Chondrocyte (in vitro differentiated cells): ENCODE measurements at places on chromosomes 3 and 15. TPM values are rescaled to one million over a fixed set of nuclear protein-coding genes. Genes with fewer than 3 reads are reported as not detected.

DNA sequence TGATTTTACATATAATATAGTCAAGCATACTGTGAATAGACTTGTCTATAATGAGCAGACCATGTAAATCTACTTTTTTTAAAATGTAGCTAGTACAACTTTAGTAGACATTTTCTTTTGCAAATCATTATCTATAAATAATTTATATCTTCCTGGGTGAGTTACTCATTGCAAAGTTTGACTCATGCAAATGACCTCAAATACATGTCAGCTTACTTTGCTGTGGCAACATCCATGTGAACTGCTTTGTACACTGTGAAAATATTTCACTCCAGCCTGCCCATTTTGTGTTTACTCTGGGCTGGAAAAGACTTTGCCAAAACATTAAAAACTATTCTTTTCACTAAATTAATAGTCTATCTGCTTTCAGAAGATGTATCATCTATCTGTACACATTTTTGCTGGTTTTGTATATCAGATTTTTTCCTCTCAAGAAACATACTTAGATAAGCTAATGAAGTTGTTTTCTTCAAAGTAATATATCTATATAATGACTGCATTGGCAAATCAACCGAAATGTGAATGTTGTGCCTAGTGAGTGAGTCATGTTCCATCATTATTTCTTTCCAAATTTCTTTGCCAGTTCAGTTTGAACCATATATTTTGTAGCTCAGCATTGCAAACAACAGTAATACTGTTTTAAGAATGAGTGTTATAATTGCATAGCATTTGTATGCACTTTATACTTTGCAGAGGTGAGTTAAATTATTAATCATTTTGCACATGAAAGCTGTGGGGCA is 26.5 kb downstream of the IGSF10 start:
- no peak for DNase-seq
- H3K27me3 ChIP-seq: no peaks in the 10 kb centered on the region
- no peak overlapping the region for H3K4me3 ChIP-seq

- H3K27ac ChIP-seq: peak overlapping the region; percentile 90
- peak overlapping the region; percentile 4 for H3K4me3 ChIP-seq
- H3K4me1 ChIP-seq: peaks cover 85% of the 10 kb centered on the region
These were observed 11.5 kb downstream of the CCDC80 start for GRCh38 chr3:112629425-112629824.

Gene LEKR1
- 0.45 to 0.59 TPM in 2 of 3 replicates, not detected in the other for total RNA-seq

DNA sequence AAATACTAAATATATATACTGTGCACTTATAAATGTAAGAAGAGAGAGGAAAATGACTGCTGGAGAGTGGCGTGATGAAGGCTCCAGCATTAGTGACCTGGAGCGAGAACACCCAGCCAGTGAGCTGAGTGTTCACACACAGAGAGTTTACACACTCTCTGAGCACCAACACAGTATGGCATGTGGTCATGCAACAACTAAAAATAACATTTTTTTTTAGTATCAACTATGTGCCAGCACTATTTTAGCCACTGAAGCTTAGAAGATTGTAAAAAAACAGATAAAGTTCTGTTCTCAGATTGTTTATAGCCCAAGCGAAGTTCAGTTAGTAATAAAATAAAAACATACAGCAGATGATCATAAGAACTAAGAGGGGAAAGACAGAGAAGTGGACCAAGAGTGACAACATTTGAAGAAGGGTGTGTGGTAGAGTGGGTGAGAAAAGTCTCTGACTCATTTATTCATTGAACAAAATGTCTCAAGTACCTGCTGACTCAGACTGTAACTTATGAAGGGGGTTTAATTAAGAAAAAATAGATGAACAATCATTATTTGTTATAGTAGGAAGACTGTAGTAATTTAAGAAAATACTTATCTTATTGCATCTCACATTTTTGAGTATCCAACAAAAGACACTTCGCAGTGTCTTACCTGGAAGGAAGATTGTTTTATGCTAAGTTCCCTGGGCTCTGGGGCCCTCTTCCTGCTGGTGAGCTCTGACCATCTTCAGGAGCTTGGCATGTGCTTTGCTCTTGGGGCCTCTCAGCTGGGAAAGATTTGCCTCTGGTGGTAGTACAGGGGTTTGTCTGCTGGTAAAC is 43.8 kb downstream of the GAP43 start:
- H3K4me3 ChIP-seq: no peak overlapping the region
- no peak for DNase-seq
- peak overlapping the region; percentile 83 for H3K27ac ChIP-seq
- no peaks in the 10 kb centered on the region for H3K36me3 ChIP-seq

Gene GUCA1C
- total RNA-seq: not detected in 3 replicates

- peaks cover 3% of the 10 kb centered on the region for H3K27me3 ChIP-seq
- no peaks in the 10 kb centered on the region for H3K36me3 ChIP-seq
- no peak overlapping the region for H3K27ac ChIP-seq
- no peak for DNase-seq
- H3K4me3 ChIP-seq: no peak overlapping the region
These were observed 22.8 kb downstream of the ZPLD1 start for GRCh38 chr3:102457644-102458043.

DNA sequence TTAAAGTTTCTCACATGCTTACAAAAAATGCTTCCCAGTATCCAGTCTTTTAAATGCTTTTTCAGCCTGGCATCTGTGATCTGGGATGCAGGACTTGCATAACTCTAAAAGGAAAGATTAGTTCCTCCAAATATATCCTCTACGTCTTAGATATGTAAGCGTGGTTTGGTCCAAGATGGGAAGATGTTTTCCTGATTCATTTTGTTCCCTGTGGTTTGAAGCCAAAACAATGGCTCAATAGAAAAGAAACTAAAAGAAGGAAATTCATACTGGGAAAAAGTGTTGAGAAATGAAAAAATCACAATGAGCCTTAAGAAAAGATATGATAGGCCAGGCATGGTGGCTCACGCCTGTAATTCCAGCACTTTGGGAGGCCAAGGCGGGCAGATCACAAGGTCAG is 1002.8 kb downstream of the NAALADL2 start:
- no peaks in the 10 kb centered on the region for H3K27me3 ChIP-seq
- H3K4me3 ChIP-seq: no peak overlapping the region
- DNase-seq: no peak
- H3K36me3 ChIP-seq: no peaks in the 10 kb centered on the region
- no peaks in the 10 kb centered on the region for H3K4me1 ChIP-seq

DNA sequence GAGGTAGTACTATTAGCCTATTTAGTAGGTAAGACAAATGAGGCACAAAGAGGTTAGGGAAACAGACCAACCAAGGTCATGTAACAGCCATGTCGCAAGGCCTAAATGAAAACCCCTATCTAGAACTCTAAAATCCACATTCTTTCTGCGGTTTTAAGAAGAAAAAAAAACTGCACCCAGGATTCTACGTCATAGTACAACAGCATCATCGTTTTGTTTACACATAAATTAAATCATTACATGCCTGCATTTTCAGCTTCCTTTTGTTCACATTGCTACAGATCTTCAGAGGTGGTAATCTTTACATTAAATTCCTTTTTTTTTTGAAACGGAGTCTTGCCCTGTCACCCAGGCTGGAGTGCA is 548 bp upstream of the PSMD6 start:
- DNase-seq: no peak
- H3K4me3 ChIP-seq: peak overlapping the region; percentile 86
- H3K27me3 ChIP-seq: peaks cover under 1% of the 10 kb centered on the region
- peak overlapping the region; percentile 65 for H3K27ac ChIP-seq

- H3K36me3 ChIP-seq: no peaks in the 10 kb centered on the region
- H3K4me1 ChIP-seq: no peaks in the 10 kb centered on the region
- H3K27me3 ChIP-seq: peaks cover 2% of the 10 kb centered on the region
- no peak overlapping the region for H3K27ac ChIP-seq
- DNase-seq: no peak
- no peak overlapping the region for H3K4me3 ChIP-seq
These were observed 468.9 kb upstream of the WNT5A start for GRCh38 chr3:55955891-55956477.

Gene CHRM5
- total RNA-seq: not detected in 3 replicates

Gene RNF13
- 37.0 to 43.1 TPM (median 42.1 TPM) in 3 replicates for total RNA-seq

- no peak overlapping the region for H3K27ac ChIP-seq
- peaks cover 9% of the 10 kb centered on the region for H3K4me1 ChIP-seq
- no peak overlapping the region for H3K4me3 ChIP-seq
- H3K36me3 ChIP-seq: no peaks in the 10 kb centered on the region
These were observed 21.3 kb downstream of the LSAMP start for GRCh38 chr3:116423945-116424344.

DNA sequence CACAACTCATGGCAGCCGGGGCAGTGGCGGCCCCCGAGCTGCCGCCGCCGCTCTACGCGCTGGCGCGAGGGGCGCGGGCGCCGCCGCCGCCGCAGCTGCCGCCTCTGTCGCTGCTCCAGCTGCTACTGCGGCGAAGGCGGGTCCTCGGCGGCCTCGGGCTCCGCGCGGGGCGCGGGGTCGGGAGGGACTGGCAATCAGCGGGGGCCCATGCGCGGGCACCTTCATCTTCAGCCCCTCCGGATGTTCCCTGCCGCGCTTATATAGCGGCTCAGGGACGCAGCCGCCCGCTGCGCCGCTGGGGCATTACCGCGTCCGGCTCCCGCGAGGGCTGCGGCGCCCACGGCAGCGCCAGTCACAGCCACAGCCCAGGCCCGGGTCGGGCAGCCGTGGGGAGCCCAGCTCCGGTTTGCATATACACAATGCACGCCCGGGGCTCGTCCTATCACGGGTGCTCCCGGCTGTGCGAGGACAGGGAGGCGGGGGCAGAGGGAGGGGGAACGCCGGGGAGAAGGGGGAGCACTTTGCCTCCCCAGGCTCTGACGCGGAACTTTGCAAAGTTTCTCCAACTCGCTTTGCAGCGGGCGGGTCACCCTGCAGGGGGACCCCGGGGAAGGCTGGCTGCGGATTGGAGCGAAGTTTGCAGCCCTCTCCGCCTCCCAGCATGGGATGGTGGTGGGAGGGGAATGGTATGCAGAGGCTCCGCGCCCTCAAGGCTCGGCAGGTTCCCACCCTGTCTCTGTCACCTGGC is at the start of gene VGLL3:
TSS of gene VGLL3 (minus strand) at position 416 of the 748 bp plus-strand sequence. CDS start at position 10, 406 bp downstream.
- H3K27me3 ChIP-seq: no peaks in the 10 kb centered on the region
- H3K4me3 ChIP-seq: peak within 1 kb of the TSS; percentile 87

Gene PLOD2
- 208 to 249 TPM (median 212 TPM) in 3 replicates for total RNA-seq

DNA sequence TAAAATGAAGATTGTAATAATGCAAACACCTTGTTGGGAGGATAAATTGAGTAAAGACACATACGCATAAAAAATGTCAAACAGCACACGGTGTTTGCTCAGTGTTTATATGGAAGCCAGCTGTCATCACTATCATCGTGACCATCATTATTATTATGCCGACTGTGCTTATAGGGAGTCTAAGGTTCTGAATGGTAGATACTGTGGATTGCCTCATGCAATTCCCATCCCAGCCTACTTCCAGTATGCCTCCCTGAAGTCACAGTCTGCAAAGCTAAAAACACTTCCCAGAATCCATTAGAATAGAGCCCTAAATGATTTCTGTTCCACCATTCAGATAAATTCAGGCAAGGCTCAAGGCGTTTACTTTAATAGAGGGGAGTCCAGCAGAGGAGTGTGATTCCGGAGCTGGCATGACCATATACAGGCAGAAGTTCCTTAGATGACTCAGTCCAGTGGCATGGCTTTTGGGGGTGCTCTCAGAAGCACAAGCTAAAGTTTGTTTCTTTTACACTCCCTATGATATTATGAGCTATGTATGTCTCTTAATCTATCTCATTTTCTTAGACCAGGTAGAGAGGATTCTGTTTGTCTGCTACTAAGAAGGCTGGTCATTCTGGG is 148.7 kb downstream of the MEX3B start:
- H3K4me3 ChIP-seq: no peak overlapping the region
- DNase-seq: no peak
- H3K4me1 ChIP-seq: peaks cover 41% of the 10 kb centered on the region
- peak overlapping the region; percentile 55 for H3K27ac ChIP-seq

- H3K36me3 ChIP-seq: no peaks in the 10 kb centered on the region
- H3K4me3 ChIP-seq: no peak overlapping the region
- no peaks in the 10 kb centered on the region for H3K4me1 ChIP-seq
- peaks cover 25% of the 10 kb centered on the region for H3K27me3 ChIP-seq
- no peak for DNase-seq
These were observed 59.5 kb upstream of the STRIT1 start for GRCh38 chr3:155352900-155353490.

- H3K36me3 ChIP-seq: peaks cover 3% of the 10 kb centered on the region
- H3K27me3 ChIP-seq: no peaks in the 10 kb centered on the region
- peaks cover 54% of the 10 kb centered on the region for H3K4me1 ChIP-seq
- H3K27ac ChIP-seq: peak overlapping the region; percentile 86
These were observed 897 bp upstream of the TLE3 start for GRCh38 chr15:70098461-70099166.

DNA sequence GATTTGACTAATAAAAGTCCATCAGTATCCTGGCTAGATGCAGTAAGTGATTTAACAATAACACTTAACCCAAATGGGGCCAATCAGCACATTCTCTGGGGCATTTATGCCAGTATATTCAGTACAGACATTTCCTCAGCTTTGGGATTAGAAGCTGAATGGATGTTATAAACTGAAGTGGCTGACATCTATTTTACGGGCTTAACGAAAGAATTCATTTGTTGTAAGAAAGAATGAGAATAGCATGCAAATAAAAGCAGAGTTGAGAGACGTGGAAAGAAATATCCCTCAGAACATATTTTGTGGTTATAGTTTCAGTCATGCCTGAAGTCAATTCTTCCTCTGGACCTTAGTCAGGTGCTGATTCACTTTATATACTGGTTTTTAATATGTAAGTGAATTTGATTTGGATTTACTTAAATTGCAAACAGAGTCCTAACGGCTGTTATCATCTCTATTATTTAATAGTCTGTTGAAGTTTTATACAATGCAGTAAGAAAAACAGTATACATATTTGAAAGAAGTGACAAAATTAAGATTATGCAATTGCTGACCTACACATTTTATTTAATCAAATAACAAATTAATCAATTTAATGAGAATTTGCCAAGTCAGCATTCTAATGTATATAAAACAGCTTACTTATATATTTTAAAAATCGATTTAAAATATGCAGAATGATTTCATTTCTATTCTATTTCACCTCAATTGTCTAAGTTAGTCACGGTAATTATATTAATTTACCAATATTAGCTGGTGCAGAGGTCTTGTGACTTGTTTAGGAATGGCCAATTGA is 513.9 kb upstream of the CADM2 start:
- H3K4me1 ChIP-seq: no peaks in the 10 kb centered on the region
- no peaks in the 10 kb centered on the region for H3K36me3 ChIP-seq
- no peak overlapping the region for H3K4me3 ChIP-seq
- DNase-seq: no peak
- H3K27ac ChIP-seq: no peak overlapping the region

GRCh38 chr3:25854214-25854613 is 64.3 kb downstream of the OXSM start:
- H3K27me3 ChIP-seq: no peaks in the 10 kb centered on the region
- H3K4me3 ChIP-seq: no peak overlapping the region
- peak overlapping the region; percentile 85 for H3K27ac ChIP-seq
- H3K36me3 ChIP-seq: no peaks in the 10 kb centered on the region

GRCh38 chr3:87309601-87310000 is 33.2 kb upstream of the POU1F1 start:
- H3K27me3 ChIP-seq: peaks cover 35% of the 10 kb centered on the region
- H3K27ac ChIP-seq: no peak overlapping the region
- H3K4me3 ChIP-seq: no peak overlapping the region
- DNase-seq: no peak

Gene KCNAB1
- total RNA-seq: 3.0 to 3.4 TPM (median 3.3 TPM) in 3 replicates

GRCh38 chr3:42763021-42763420 is 10.0 kb downstream of the CCDC13 start:
- H3K4me1 ChIP-seq: no peaks in the 10 kb centered on the region
- H3K4me3 ChIP-seq: no peak overlapping the region
- H3K27me3 ChIP-seq: peaks cover 10% of the 10 kb centered on the region
- no peaks in the 10 kb centered on the region for H3K36me3 ChIP-seq
- no peak for DNase-seq
- H3K27ac ChIP-seq: no peak overlapping the region

- no peak for DNase-seq
- H3K27me3 ChIP-seq: no peaks in the 10 kb centered on the region
- H3K4me3 ChIP-seq: no peak overlapping the region
These were observed 291.0 kb downstream of the TBL1XR1 start for GRCh38 chr3:176906046-176906905.
